ENCODE measurements at places on chromosomes 1 and 21.

- H3K4me3 ChIP-seq: no peak overlapping the region
- H3K27me3 ChIP-seq: no peaks in the 10 kb centered on the region
- no peaks in the 10 kb centered on the region for H3K4me1 ChIP-seq
- no peaks in the 10 kb centered on the region for H3K36me3 ChIP-seq
These were observed 113.3 kb downstream of the TNR start for GRCh38 chr1:175630076-175630475.

DNA sequence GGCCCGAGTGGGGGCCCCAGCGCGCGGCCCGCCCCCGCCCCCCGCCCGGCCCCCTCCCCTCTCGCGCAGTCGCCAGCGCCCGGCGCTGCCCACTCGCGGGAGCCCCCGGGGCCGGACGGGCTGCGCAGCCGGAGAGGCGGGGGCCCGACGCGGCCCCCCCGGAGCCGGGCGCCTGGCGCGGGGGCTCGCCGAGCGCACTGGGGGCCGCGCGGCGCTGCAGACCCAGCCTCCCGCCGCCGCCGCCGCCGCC, 146 bp upstream of the ZNF362 start:
- H3K4me3 ChIP-seq: no peak overlapping the region
- H3K36me3 ChIP-seq: no peaks in the 10 kb centered on the region
- no peaks in the 10 kb centered on the region for H3K27me3 ChIP-seq
- DNase-seq: peak; percentile 89

DNA sequence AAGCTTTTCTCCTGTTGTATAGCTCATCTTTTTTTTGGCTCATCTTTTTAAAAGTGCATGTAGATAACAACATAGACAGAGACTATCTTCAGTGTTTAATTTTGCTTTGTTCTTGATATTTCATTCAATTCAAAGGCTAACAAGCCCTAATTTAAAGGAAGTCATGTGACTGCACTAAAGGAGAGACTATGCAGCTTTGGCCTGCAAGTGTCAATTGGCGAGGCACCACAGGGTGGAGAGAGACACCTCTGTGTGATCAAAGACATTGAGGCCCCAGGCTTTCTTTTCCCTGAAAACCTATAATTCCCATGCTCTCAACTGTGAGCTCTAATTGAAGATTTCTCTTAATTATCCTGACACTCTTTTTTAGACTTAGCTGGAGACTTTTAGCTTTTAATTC, 53.6 kb downstream of the CHODL start:
- H3K4me3 ChIP-seq: no peak overlapping the region
- H3K4me1 ChIP-seq: no peaks in the 10 kb centered on the region
- H3K36me3 ChIP-seq: no peaks in the 10 kb centered on the region
- H3K27me3 ChIP-seq: no peaks in the 10 kb centered on the region
- no peak overlapping the region for H3K27ac ChIP-seq

GRCh38 chr1:96509951-96510350, 211.6 kb upstream of the PTBP2 start:
- no peak overlapping the region for H3K4me3 ChIP-seq
- no peak overlapping the region for H3K27ac ChIP-seq
- no peak for DNase-seq
- H3K27me3 ChIP-seq: no peaks in the 10 kb centered on the region
- H3K36me3 ChIP-seq: no peaks in the 10 kb centered on the region
- no peaks in the 10 kb centered on the region for H3K4me1 ChIP-seq

GRCh38 chr1:203323587-203323986, 18.3 kb downstream of the BTG2 start:
- H3K4me3 ChIP-seq: no peak overlapping the region
- peaks cover 44% of the 10 kb centered on the region for H3K4me1 ChIP-seq
- no peaks in the 10 kb centered on the region for H3K36me3 ChIP-seq
- peaks cover 26% of the 10 kb centered on the region for H3K27me3 ChIP-seq

GRCh38 chr1:35935442-35936388, 4.8 kb downstream of the AGO3 start:
- no peaks in the 10 kb centered on the region for H3K27me3 ChIP-seq
- H3K27ac ChIP-seq: 0 out of 2 replicates have a peak overlapping the region, but pooled peaks have one; percentile 7
- DNase-seq: peak; percentile 33
- H3K4me3 ChIP-seq: no peak overlapping the region

DNA sequence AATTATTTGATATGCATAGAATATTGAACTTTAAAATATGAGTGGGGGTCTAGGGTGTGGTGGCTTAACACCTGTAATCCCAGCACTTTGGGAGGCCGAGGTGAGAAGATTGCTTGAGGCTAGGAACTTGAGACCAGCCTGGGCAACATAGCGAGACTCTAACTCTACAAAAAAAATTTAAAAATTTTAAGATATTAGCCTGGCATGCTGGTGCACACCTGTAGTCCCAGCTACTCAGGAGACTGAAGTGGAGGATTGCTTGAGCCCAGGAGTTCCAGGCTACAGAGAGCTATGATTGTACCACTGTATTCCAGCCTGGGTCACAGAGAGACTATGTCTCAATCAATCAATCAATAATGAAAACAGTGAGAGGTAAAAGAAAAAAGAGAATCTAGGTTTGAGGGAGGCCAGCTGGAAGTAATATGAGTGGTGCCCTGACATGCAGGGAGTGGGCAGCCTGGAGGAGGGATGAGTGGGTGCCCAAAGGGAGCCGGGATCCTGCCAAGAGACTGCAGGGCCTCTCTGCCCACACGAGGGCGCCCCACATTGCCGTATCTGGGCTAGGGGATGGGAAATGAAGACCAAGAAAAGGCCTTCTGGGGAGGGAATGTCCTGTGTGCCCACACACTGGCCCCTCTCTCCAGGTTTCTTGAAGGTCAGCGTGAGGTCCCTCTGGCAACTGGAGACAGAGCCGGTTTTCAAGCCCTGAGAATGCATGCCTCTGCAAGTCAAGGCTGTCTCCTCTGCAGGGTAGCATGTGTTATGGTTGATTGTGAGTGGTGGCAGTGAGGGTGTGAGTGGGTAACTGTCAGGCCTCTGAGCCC, 93.9 kb upstream of the PPM1J start:
- no peak overlapping the region for H3K27ac ChIP-seq
- peak; percentile 82 for DNase-seq
- H3K4me1 ChIP-seq: no peaks in the 10 kb centered on the region
- no peaks in the 10 kb centered on the region for H3K36me3 ChIP-seq

DNA sequence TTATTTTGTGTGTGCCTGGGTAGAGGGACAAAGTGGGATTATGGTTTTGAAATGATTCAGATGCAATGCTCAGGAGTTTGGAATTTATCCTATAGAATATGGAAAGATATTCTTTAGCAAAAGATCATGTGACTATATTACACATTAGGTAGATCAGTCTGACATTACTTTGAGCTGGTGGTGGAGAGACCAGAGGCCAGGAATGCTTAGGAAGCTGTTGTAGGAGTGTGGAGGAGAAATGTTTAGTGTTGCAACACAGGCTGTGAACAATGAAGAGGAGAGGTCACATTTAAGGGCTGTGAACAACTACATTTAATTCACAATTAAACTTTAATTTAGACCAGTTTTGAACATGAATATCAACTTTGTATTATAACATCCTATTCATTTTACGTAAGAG, 45.3 kb upstream of the PODN start:
- peaks cover 8% of the 10 kb centered on the region for H3K4me1 ChIP-seq
- H3K36me3 ChIP-seq: no peaks in the 10 kb centered on the region
- DNase-seq: no peak
- no peak overlapping the region for H3K27ac ChIP-seq

DNA sequence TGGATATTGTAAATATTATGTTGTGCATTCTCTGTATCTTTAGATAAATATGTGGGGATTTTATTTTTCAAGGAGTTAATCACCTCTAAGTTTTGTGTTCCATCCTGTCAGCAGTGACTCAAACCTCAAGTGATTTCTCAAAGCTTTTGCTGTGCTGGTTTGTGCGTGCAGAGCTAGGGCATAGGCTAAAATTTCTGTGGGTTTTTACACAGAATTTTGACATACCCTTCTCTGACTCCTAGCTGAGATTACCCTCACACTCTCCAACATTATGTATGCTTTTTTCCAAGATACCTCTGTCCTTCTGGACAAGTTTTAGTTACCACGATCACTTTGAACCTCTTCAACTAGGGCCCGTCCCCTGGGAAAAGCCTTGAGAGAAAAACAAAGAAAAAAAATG, 384.9 kb downstream of the NCAM2 start:
- H3K4me1 ChIP-seq: no peaks in the 10 kb centered on the region
- H3K4me3 ChIP-seq: no peak overlapping the region
- no peak overlapping the region for H3K27ac ChIP-seq
- DNase-seq: no peak

All from SK-N-SH (cell line).